ENCODE measurements at places on chromosomes 12 and 14.

DNA sequence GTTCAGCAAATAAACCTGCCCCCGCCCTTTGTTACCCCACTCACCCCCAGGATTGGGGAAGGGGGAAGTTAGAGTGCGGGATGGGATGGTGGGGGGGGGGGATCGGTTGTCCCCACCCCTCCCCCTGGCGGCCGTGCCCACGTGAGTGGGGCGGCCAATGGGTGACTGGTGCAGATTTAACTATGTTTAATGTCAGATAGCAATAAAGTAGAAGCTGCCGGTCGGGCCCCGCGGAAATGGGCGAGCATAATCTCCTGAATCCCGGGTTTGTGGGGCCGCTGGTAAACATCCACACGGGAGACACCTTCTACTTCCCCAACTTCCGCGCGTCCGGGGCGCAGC is at the start of gene HOXC12:
Gene HOXC12 (plus strand): TSS at position 210 of the 342 bp plus-strand sequence. CDS start 27 bp downstream, at position 237.
- DNase-seq: no peak

DNA sequence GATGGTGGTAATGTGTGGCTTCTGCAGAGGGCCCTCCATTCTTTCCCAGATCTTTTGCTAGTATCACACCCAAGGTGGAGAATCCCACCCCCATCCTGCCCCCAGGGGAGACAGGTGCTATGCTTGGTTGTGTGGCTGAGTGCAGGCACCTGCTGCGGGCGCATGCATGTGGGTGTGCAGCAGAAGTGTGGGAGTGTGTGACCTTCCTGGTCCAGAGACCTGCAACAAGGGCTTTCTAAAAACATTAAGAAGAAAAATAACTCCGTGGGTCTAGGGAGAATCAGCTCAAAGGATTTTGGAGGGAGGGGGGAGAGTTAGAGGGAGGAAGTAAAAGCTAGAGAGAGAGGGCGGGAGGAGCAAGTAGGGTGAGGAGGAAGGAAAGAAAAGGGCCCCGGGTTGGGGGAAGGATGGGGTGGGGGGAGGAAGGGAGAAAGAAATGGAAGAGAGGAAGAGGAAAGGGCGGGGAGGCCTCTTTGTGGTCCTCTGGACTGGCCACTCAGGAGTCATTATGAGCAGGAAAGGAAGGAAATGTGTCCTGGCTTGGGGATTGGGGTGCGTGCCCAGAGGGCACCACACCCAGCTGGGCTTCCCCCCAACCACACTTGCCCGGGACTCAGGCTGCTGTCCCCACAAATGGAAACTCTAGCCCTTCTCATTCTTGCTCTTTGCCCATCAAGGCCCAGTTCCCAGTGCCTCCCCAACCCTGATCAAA is 3.1 kb upstream of the FIGNL2 start:
- no peak for DNase-seq

DNA sequence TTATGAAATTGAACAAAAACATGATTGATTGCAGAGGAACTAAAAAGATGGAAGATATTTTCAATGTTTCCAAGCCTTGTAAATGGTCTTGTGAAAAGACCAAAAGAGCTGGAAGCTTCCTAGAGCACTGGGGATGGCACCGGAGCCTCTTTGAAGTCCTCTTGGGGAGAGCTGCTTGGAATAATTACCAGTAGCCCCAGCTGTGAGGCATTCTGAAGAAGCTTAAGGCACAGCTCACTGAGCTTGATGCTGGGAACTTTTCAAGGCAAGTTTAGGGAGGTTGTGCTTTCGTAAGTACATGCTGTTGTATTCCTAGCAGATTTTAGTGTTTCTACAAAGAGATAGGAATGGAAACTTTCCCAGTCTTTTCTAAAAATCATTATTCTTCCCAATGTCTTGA is 13.9 kb downstream of the PDZRN4 start:
- no peak for DNase-seq

- DNase-seq: no peak
Measured at GRCh38 chr12:126228936-126229335, 1163.7 kb downstream of the AACS start.

DNA sequence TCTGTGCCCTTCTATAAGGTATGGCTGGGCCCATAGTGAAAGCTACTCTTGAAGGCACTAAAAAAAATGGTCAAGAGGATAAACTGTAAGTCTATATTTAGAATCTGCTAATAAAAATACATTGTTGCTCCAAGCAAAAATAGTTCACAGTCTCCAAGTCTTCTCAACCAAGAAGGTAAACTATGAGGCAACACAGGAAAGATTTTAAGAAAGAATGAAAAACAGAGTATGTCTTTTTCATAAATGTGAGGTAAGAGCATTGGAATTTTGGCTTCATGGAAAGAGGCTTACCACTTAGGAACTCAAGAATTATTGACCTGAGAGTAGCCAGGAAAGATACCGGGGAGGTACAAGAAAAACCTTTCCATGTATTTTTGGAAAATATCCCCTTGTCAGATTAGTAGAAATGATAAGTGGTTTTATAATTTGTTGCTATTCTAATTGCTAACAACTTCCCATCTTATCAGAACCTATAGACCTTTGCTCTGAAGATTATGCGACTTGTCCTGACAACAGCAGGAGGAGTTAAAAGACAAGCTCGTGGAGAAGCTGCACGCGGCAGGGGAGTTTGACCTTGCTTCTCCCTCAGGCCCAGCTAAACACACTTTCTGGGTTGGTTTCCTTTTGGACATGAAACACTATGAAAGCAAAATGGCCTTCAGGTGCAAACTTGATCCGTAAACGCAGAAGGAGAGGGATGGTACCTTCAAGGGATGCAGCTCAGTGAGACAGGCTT is 238.1 kb downstream of the FOXN3 start:
- no peak for DNase-seq

DNA sequence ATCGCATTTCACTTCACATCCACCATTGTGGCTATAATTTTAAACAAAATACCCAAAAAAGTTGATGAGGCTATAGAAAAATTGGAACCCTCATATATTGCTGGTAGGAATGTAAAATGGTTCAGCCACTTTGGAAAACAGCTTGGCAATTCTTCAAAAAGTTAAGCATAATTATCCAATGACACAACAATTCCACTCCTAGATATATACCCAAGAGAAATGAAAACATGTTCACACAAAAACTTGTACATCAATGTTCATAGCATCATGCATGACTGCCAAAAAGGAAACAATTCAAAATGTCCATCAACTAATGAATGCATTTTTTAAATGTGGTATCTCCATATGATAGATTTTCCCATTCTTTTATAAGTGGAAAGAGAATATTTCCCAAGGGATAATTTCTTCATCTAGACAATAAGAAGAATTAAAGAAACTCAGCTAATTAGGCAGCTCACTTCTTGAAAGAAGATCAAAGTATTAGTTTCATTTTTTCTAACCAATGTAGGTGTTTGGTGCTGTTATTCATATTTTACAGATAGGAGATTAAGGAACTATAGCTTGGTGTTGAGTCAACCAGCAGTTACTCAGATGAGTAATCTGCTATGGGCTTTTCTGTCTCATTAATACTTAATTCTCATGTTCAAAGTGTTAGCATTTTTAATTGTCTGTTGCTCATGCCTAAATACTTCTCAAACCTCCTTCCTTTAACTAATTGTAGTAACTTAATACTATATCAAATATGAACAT is 32.8 kb downstream of the YEATS4 start:
- no peak for DNase-seq

- DNase-seq: peak; percentile 18
Measured at GRCh38 chr14:95463171-95463901, 53.1 kb downstream of the SYNE3 start.

DNA sequence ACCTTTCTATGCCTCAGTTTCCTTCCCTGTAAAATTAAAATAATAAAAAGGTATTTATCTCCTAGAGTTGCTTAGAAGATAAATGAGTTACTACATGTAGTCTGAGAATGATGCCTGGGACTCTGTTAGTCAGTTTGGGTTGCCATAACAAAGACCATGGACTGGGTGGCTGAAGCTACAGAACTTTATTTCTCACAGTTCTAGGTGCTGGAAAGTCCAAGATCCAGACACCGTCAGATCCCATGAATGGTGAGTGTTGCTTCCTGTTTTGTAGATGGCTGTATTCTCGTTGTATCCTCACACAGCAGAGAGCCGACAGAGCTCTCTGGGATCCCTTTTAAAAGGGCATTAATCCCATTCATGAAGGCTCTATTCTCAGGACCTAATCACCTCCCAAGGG is 64.0 kb upstream of the LTA4H start:
- DNase-seq: no peak

DNA sequence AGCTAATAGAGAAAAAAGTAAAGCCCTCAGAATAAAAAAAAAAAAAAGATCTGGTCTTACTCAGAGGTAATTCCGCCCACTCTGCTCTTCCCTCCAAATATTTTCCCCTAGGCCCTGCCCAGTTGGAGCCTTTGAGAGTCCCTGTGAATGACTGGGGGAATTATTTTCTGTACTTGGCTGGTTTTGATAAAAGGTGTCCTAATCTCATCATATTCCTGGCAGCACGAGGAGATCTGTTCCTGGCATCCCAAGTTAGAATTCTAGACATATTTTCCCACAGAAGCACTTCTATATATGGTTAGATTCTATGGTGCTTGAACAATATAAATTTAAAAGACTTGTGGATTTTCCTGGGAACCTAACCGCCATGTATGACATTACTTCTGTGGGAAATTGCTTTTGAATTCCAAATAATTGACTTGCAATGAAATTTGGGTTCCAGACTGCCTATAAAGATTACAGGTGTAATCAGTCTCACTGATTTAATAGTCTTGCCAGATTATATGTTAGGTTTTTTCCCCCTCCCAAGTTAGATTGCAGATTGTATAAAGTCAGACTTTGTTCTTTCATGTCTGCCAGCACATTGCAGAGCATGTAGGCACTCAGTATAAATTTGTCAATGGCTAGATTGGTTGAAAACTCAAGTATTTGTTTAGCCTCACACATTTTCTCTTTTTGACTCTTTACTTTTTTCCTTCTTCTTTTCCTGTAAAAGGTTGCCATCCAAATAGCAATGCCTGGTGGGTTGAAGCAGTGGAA is 12.3 kb downstream of the GPX2 start:
- no peak for DNase-seq

DNA sequence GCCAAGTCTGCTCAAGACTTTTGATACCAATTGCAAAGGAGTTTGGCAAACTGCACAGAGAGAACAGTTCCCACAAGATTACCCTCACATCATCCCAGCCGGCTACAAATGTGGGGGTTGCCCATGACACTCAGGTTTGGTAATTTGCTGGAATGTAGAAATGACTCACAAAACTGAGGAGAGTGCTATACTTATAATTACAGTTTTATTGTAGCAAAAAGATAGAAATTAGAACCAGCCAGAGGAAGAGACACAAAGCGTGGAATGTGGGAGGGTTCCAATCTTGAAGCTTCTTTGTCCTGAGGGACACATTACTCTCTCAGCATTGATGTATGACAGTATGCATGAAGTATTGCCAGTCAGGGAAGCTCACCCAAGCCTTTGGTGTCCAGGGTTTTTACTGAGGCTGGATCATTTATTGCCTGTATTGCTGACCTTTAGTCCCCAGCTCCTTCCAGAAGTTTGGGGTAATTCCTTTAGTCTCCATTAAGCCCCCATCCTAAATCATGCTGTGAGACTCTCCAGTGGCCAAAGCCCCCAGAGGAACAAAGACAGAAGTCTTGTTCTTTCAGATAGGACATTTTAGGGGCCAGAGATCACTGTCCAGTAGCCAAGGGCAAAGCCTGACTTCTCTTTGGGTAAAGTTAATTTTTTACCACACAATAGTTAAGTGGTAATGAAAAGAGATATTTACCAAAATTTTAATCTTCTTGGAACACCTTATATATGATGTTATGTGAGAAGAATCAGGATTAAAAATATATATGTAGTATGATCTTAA is 9.9 kb downstream of the TBK1 start:
- DNase-seq: no peak

DNA sequence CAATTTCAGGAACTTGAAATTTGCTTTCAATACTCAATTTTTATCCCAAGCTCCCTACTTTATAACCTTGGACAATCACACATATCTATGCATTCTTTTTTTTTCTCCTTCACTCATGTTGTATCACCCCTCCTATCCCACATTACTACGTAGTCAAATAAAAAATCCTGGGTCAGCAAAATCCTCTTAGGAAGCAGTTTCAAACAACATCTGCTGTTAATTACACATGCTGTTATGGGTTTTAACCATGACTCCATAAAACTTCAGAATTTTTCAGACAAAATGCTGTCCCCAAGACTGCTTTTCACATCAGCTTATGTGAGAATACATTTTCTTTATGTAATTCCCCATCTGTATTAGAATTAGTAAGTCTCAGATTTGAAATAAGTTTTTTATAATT is 61.7 kb downstream of the LRFN5 start:
- DNase-seq: no peak

GRCh38 chr12:96117460-96117859 is 76.7 kb upstream of the ELK3 start:
- no peak for DNase-seq

GRCh38 chr14:35687335-35687939 is 121.7 kb downstream of the RALGAPA1 start:
- peak; percentile 42 for DNase-seq

DNA sequence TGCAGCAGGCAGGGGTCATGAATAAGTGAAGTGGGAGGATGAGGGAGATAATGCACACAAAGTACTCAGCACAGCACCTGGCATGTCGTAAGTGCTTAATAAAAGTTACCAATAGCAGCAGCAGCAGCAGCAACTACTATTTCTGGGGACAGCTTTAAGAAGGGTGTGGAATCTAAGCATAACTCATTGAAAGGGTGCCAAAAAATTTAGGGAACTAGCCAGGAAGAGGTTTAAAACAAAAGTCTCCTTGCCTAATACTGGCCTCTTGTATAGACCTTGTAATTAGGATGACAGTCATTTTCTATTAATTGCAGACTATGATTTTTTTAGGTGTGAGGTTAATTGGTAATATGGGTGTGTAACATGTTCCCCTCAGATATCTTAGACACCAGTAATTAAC is 179.9 kb downstream of the PTPN11 start:
- no peak for DNase-seq

DNA sequence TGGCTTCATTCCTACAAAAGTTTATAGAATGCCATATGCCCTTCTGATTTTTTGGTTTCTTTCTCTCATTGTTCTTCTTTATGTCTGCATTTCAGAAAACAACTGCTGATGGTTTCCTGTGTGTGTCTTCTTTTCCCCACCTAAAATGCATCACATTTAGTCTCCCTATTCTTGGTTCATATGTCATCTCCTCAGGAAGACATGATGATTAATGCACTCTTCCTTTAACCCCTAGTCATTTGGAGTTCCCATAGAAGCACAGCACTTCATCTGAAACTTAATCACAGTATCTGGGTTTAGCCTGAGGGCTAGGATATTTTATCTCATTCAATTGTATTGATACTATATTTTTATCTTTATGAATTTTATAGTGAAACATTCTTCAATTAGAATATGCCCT is 21.5 kb downstream of the GNPNAT1 start:
- DNase-seq: no peak

GRCh38 chr12:25497021-25497420 is 56.1 kb downstream of the LMNTD1 start:
- DNase-seq: peak; percentile 6

DNA sequence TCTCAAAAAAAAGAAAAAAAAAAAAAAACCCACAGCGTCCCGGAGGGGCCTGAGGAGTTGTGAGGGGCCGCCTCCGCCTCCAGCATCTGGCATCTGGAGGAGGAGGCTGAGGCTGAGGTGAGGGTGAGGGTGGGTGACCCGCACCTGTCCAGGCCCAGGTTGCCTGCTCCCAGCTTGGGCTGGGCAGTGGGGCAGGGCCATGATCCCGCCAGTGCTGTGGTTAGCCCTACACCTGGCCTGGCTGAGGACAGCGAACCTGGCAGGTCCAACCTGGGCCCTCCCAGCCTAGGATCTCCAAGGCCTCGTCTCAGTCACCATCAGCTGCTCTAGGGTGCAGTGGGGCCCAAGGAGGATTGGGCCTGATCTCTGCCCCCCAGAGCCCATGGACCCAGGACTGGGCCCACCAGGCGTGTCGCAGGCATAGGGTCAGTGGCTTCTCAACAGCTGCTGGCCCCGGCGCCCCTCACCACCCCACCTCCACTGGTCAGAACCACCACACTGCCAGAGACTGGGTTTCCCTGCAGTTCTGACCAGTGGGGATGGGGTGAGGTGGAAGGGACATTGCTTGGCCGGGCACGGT is 36.3 kb upstream of the RCOR1 start:
- DNase-seq: no peak
